ENCODE measurements at places on chromosomes 3 and 15.

GRCh38 chr3:47476644-47477199 is 981 bp upstream of the SCAP start:
- no peak for DNase-seq

GRCh38 chr15:80503319-80503952 is 99.3 kb downstream of the ARNT2 start:
- DNase-seq = no peak

- no peak for DNase-seq
Measured at GRCh38 chr3:23938688-23939087, 6.4 kb upstream of the NR1D2 start.

DNA sequence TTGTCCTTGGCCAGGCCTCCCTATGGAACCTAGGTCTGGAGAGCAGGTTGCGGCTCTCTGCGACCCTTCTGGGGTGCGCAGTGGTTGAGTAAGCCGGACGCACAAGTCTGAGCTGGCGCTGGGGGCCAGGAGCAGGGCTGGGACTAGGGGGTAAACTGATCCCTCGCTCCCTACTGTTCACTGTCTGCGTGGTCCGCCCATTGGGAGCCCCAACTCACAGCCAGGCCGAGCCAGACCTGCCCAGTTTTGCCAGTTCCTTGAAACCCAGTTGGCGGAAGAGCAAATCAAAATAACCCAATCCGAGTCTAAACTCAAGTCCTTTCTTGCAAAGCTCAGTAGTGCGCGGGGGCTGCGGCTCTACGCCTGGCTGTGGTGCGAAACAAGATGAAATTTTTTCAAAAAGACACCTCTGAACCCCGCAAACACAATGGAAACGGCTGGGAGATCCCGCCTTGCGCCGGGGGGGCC is 17.5 kb downstream of the RGMA start:
- DNase-seq = no peak

GRCh38 chr3:161939918-161940620 is 443.5 kb downstream of the OTOL1 start:
- DNase-seq = no peak

DNA sequence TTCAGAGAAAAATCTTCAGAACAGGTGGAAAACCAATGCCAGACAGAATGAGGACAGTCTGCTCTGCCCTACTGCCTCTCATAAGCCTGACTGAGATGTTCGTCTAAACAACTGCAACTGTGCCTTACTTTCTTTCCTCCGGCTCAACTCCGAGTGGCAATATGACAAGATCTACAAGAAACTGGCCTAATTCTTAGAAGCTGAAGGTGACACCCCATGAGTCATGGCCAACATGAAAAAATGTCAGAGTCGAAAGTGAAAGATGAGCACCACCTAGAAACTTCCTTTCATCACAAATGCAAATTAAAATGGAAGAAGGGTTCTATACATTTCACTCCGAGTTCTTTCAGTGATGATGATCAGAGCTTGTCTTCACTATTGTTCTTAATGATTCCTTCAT is 12.9 kb downstream of the PCYT1A start:
- DNase-seq = no peak

DNA sequence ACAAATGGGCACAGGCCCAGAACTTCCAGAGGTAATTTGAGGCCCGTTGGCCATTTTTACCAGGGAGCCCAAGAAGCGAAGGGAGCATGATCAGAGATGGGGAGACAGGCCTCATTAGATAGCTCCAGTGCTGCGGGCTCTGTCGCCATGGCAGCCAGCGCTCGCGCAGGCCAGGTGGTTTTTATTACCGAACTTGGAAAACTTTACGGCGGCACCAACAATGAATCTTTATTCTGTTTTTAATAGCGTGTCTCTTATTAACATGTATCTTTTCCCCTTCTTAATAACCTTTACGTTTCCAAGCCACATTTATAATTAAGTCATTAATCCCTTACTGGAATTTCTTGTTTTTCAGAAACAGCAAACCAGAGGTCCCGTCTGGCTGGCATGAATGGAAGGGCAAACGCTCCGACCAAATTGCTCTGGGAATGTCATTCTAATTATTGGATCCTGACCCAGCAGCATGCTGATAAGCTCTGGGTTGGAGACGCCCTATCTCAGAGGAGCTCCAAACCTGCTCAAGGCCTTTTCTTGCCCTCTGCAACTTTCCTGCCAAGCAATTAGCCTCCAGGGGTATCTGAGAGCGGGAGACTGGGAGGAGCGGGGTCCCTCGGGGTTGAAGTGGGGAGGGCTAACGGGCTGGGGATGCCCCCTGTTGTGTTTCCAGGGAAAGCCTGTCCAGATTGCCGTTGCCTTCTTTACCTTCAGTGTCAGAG is 256.4 kb downstream of the TLE3 start:
- DNase-seq = no peak

Data from left colon (tissue), 2 donors.